ENCODE measurements at places on chromosomes 3 and 15.

DNA sequence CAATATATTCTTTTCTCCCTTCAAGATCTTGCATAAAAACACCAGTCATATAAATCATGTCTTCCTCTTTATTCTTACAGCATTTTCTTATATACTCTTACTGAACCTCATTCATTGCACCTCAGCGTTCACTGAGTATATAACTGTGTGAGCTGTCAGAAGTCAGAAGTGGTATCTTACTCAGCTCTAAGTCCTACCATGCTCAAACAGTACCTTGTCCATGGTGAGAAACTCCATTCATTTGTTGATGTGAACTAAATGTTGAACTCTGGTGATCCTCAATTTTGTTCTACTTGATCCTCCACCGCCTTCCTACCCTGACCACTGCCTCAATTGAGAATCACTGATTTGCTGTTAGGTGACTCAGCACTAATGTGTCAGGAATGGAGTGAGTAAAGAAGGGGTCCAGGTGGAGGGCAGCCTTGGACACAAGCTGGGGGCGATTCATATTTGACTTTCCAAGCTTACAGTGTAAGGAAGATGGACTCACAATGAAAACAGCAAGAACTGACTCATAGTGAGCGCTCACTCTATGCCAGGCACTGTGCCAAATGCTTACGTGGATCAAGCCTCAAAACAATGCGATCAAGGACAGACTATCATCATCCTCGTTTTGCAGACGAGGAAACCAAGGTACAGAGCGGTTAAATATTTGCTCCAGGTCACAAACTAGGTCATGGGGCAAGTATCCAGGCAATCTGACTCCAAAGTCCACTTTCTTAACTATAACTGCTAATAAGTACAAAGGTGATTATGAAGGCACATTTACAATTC lies 13.5 kb upstream of the ZFYVE19 start:
- DNase-seq = peak; percentile 60

DNA sequence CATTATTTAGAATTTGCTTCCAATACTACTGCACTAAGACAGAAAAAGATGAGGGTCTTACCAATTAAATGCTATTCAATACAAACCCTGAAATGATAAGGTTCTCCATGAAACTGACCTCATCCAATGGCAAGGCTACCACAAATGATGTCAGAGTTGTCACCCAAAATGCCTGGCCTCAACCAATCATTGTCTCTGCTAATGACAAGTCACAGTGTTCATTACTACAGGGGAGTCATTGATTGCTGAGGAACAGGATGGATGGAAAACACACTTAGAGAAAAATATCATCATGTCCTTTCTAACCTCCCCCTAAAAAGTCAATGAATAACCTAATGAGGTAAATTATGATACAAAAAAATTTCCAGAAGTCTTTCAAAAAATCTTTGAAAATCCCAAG lies 91.0 kb downstream of the FOXP1 start:
- no peak for DNase-seq

- no peak for DNase-seq
Measured at GRCh38 chr15:58260205-58260724, 122.1 kb downstream of the AQP9 start.

DNA sequence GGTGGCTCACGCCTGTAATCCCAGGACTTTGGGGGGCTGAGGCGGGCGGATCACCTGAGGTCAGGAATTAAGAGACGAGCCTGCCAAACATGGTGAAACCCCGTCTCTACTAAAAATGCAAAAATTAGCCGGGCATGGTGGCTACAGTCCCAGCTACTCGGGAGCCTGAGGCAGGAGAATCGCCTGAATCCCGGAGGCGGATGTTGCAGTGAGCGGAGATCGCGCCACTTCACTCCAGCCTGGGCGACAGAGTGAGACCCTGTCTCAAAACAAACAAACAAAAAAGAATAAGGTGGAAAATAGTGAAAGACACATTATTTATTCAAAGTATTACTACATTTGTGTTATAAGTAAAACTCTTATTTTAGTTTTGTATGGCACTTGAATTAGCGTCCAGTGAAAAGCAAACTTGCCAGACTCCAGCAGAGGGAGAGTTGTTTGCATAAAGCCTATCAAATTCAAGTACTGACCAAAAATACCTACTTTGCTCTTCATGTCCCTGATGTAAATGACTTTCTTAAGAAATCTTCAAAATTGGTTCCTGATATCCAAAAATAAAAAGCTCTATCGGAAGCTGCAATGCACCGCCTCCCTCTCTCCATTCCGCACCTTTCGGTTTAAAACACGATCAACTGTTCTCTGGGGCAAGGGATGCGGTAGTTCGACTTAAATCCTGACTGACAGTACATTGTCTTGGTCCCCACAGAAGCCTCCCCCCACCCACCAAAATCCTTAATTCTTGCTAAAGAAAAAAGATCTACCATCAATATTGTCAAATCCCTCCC lies 1.2 kb downstream of the TRPM7 start:
- no peak for DNase-seq

GRCh38 chr3:172194702-172195406 lies 155.5 kb downstream of the FNDC3B start:
- DNase-seq = no peak

Measured in activated CD4-positive, alpha-beta T cell treated with anti-CD3 and anti-CD28 coated beads, Interleukin-2, amount 50 U/mL, for 48 hours (primary cell).